ENCODE measurements at places on chromosomes 1 and 21. TPM values are rescaled to one million over a fixed set of nuclear protein-coding genes. Genes with fewer than 3 reads are reported as not detected.

The AKIRIN1 gene
- 42.1 TPM for total RNA-seq

The SLC25A34 gene
- total RNA-seq, result 1.5 TPM

The PLA2G2A gene
- total RNA-seq, result not detected

The SELE gene
- not detected for total RNA-seq

The BMP8B gene
- total RNA-seq, result 0.29 TPM

The PROK1 gene
- not detected for total RNA-seq

The CDCA8 gene
- 1.5 TPM for total RNA-seq

The BCL2L15 gene
- total RNA-seq, result 0.36 TPM

The DRAXIN gene
- total RNA-seq, result under 0.01 TPM

The PRKAB2 gene
- total RNA-seq, result 23.6 TPM

The CADM3 gene
- total RNA-seq, result not detected

The ESRRG gene
- not detected for total RNA-seq

- peaks cover 10% of the 10 kb centered on the region for H3K4me1 ChIP-seq
- peaks cover 78% of the 10 kb centered on the region for H3K27me3 ChIP-seq
- no peaks in the 10 kb centered on the region for H3K36me3 ChIP-seq
- H3K27ac ChIP-seq, result no peak overlapping the region
These were observed 1.5 kb upstream of the PROX1 start for GRCh38 chr1:213986020-213986924.

DNA sequence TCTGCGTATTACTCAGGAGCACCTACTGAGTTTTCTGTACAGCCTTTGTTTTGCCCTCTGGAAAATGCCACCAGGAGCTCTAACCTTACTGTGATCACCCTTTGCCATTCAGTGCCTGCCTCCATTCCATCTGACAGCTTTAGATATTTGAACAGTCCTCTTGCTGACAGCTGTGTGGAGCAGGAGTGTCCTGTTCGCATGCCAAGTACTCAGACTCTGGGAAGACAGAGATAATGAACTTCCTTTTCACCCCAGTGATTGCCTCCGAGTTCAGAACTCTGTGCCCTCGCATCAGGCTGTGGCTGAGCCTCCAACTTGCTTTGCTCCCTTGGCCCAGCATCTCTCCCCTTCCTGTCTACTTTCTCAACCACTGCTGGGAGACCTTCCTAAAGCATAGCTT lies 74.0 kb downstream of the CACNA1E start:
- H3K4me1 ChIP-seq, result no peaks in the 10 kb centered on the region
- H3K36me3 ChIP-seq, result no peaks in the 10 kb centered on the region
- H3K27ac ChIP-seq, result no peak overlapping the region
- no peak for DNase-seq

- DNase-seq, result no peak
- H3K36me3 ChIP-seq, result no peaks in the 10 kb centered on the region
- no peaks in the 10 kb centered on the region for H3K27me3 ChIP-seq
- no peak overlapping the region for H3K27ac ChIP-seq
These were observed 35.2 kb upstream of the SERBP1 start for GRCh38 chr1:67465375-67465774.

GRCh38 chr1:145692785-145693443 lies 14.3 kb downstream of the PDZK1 start:
- no peak overlapping the region for H3K27ac ChIP-seq
- DNase-seq, result no peak
- no peak overlapping the region for H3K4me3 ChIP-seq
- no peaks in the 10 kb centered on the region for H3K27me3 ChIP-seq

- H3K27ac ChIP-seq, result no peak overlapping the region
- no peak overlapping the region for H3K4me3 ChIP-seq
- H3K4me1 ChIP-seq, result no peaks in the 10 kb centered on the region
- no peaks in the 10 kb centered on the region for H3K27me3 ChIP-seq
- no peak for DNase-seq
These were observed 317.6 kb upstream of the PROX1 start for GRCh38 chr1:213669964-213670691.

DNA sequence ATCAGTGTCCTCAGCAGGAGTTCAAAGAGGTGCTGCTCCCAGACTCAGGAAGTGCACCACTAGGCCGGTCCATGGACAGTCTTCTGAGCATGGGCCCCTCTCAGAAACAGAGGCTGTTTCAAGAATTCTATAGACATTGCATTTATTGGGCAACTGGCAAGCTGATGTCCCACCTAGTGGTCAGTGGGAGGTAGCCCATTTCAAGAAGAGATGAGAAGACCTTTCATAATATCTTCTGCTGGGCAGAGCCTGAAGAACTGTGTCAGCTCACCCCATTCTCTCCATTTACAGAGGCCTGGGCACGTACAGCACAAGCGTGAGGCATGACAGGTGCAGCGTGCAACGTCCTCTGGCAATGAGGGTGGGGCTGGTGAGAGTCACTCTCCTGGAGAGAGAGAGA lies 216.0 kb downstream of the DYRK1A start:
- H3K27me3 ChIP-seq, result peaks cover 5% of the 10 kb centered on the region
- no peaks in the 10 kb centered on the region for H3K4me1 ChIP-seq
- no peak overlapping the region for H3K27ac ChIP-seq
- peak; percentile 77 for DNase-seq
- H3K4me3 ChIP-seq, result no peak overlapping the region
- no peaks in the 10 kb centered on the region for H3K36me3 ChIP-seq

DNA sequence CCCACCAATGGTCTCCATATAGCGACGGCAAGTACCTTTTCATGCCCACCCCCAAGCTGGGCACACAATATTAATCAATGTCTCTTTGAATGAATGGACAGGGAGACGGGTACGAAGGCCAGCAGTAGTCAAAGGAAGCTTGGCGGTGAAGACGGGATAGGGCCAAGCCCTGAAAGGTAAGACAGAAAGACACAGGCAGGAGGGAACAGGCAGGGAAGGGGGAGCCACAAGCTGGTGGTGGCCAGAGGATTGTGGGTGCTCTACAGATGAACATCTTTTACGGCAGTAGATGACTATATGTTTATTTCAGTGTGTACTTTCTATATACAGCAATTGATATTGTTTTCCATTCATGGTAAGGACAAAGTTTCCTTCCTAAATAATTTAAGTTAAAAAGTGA lies 16.3 kb downstream of the CAPZB start:
- H3K4me1 ChIP-seq, result peaks cover 24% of the 10 kb centered on the region
- H3K4me3 ChIP-seq, result no peak overlapping the region
- no peak for DNase-seq
- H3K36me3 ChIP-seq, result peaks cover 24% of the 10 kb centered on the region
- peak overlapping the region; percentile 3 for H3K27ac ChIP-seq

DNA sequence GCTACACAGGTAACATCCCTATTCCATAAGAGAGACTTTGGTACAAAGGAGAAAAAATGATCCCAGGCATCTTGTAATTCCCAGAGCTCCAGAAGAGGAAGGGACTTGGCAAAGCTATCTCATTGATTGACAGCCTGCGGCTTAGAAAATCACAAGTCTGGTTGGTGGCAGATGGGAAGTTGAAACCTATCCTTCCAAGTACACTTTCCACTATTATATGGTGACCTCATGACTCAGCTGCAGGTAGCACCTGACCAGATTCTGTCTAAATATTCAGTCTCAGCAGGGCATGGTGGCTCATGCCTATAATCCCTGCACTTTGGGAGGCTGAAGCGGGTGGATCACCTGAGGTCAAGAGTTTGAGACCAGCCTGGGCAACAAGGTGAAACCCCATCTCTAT lies 89.9 kb downstream of the TIAM1 start:
- no peak overlapping the region for H3K4me3 ChIP-seq
- no peaks in the 10 kb centered on the region for H3K36me3 ChIP-seq
- no peak overlapping the region for H3K27ac ChIP-seq
- DNase-seq, result no peak

- peak; percentile 65 for DNase-seq
- H3K27ac ChIP-seq, result no peak overlapping the region
- H3K36me3 ChIP-seq, result no peaks in the 10 kb centered on the region
- H3K4me1 ChIP-seq, result no peaks in the 10 kb centered on the region
These were observed 54.4 kb upstream of the B3GALNT2 start for GRCh38 chr1:235558621-235559169.

DNA sequence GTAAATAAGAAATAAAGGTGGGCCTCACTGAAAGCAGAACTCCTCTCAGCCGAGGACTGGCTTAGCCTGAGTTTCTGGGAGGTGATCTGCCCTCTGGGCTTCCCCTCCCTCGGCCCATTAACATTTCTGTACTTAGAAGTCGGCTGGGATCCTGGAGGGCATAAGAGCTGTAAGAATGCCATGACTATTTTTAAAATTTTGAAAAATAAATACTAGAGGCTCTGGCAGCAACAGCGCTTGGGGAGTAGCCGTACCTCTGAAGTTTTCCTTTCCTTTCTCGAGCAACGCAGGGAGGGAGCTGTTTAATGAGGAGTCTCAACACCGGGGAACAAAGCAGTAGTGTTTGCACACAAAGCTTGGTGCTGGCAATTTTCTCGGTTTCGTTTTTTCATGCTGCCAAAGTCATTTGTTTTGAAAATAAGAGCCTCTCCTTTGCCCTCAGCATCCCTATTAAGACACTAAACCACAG lies 498.7 kb downstream of the SMYD3 start:
- H3K4me1 ChIP-seq, result peaks cover 17% of the 10 kb centered on the region
- no peak for DNase-seq
- no peak overlapping the region for H3K4me3 ChIP-seq
- H3K36me3 ChIP-seq, result no peaks in the 10 kb centered on the region
- H3K27me3 ChIP-seq, result no peaks in the 10 kb centered on the region

DNA sequence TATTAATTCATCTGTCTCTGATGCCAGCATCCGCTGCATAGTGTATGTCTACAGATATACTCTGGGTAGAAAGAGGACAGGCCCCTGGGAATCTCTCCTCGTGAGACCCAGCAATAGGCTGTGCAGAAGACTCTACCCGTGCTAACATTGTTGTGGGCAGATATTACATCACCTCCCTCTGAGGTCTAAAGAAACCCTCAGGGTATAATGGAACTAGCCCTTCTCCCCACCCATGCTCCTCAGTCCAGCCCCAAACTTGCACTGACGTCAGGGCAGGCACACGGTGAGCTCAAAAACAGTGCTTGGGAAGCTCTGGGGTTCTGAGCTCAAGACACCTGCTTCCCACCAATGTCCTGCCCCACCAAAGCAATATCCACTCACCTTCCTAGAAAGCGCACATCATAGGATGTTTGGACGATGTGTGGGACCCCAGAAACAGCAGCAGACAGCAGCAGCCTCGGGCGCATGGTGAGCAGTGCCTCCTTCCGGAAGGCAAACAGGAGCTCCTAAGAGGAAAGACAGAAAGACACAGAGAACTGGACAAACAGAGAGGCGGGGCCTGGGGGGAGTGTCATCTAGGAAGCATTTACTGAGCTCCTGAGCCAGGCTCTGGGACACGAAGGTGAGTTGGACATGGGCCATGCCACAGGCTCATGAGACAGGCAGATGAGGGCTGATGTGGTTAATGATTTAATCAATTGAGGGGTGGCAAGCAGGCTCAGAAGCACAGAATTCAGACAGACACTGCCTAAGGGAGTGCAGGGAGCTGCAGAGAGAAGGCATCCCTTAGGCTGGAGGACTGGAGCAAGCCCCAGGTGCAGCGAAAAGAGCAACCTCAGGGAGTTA lies 4.8 kb downstream of the OVGP1 start:
- no peaks in the 10 kb centered on the region for H3K4me1 ChIP-seq
- no peak overlapping the region for H3K27ac ChIP-seq
- no peaks in the 10 kb centered on the region for H3K36me3 ChIP-seq
- H3K4me3 ChIP-seq, result no peak overlapping the region

- DNase-seq, result no peak
- no peaks in the 10 kb centered on the region for H3K4me1 ChIP-seq
- H3K27ac ChIP-seq, result no peak overlapping the region
- H3K4me3 ChIP-seq, result no peak overlapping the region
- H3K36me3 ChIP-seq, result peaks cover 1% of the 10 kb centered on the region
These were observed 28.1 kb downstream of the ZSCAN20 start for GRCh38 chr1:33500547-33500946.

DNA sequence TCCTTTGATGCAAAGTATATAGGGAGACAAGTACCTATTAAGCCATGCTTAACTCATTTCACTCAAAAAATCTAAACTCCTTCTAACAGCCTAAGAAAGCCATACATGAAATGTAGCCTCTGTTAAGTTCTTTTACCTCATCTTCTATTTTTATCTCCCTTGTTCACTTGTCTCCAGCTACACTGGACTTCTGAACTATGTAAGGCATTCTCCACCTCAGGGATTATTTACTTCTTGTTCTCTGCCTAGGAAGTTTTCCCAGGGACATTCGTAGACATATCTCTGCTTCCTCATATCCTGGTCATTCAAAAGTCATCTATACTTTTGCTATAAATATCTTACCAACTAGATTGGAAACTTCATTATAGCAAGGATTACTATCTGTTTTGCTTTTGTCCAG lies 96.9 kb downstream of the COP1 start:
- DNase-seq, result no peak
- no peak overlapping the region for H3K4me3 ChIP-seq

DNA sequence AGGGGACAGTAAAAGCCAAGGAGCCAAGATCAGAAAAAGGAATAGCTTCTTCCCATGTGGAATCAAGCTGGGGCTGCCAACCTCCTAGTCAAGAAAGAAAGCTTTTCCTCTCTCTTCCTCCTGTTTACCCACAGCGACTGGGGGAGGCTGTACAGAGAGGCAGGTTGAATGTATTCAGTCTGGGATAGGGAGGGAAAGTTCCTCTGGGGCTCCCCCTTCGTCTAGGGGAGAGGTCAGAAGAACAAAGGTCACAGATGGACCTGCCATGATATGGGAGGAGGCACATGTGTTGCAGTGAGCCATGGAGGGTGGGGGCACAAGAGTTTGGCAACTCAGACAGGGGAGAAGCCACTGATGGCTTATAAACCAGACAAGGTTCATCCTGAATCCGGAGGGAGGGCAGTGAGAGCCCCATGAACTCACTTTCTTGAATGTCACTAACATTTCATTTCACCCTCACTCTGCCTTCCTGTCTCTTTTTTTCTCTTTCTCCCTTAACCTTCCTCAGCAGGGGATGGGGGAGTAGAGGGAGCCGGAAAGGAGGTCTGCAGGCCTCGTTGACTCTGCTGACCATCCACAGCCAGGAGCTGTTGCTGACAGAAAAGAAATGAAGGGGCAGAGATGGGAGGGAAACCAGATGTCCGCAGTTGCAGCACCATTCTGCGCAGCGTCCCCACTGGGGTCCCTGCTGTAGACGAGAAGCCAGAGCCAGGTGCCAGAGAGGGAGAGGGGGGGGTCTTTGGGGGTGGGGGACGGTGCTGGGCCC lies 61.1 kb downstream of the PLXNA2 start:
- H3K4me1 ChIP-seq, result peaks cover 36% of the 10 kb centered on the region
- no peak overlapping the region for H3K27ac ChIP-seq
- H3K4me3 ChIP-seq, result no peak overlapping the region
- no peaks in the 10 kb centered on the region for H3K27me3 ChIP-seq
- H3K36me3 ChIP-seq, result no peaks in the 10 kb centered on the region

DNA sequence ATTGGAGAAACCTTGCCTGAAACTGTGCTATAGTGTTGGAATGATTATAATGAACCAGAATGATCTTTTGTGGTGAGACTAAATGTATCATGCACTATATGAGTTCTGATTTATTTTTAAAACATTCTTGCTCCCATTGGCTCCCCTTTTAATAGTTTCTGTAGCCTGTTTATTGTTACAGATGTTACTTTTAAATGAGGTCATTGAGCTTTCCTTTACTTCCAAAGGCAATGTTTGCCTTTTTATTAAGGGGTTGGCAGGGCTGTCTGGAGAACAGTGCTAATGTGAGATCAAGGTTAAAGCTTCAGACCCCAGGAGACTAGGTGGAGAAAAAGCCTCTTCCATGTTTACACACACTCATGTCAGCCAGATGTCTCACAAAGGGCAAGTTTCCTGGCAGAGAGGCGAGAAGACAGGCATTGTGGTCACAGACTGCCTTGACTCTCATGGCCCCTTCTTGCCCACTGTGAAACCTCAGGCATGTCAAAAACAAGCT lies 120.6 kb upstream of the RAVER2 start:
- peaks cover 7% of the 10 kb centered on the region for H3K4me1 ChIP-seq
- no peak overlapping the region for H3K4me3 ChIP-seq
- no peak overlapping the region for H3K27ac ChIP-seq
- DNase-seq, result no peak

GRCh38 chr1:241229711-241230110 lies 127.3 kb downstream of the RGS7 start:
- H3K4me3 ChIP-seq, result no peak overlapping the region
- DNase-seq, result no peak
- no peaks in the 10 kb centered on the region for H3K4me1 ChIP-seq
- no peak overlapping the region for H3K27ac ChIP-seq

All from osteoblast (primary cell).